Activated CD4-positive, CD25-positive, alpha-beta regulatory T cell treated with anti-CD3 and anti-CD28 coated beads, Interleukin-2, amount 50 U/mL, for 72 hours (primary cell): ENCODE measurements at places on chromosomes 6 and 20.
A peak's percentile ranks its signal among the peaks of the same experiment; 100 is the strongest.

DNA sequence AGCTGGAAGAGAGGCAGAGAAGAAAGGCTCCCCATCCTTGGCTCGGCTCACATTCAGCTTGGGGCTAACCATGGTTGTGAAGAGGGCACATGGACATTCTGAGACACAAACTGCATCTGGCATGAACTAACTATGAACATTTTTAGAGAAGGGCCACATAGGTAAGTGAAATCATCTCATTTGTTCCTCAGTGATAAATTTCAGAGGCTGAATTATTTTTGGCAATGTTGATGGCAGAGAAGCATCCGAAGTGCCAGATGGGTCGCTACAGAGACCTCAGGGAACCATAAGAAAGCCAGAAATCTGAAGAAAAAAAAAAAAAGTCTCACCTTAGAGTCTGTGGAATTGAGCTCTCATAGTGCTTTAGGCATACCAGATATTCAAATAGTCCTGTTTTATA, 49.2 kb upstream of the FABP7 start:
- no peak for DNase-seq

GRCh38 chr6:25010902-25011625, 75.3 kb upstream of the RIPOR2 start:
- no peak for DNase-seq

DNA sequence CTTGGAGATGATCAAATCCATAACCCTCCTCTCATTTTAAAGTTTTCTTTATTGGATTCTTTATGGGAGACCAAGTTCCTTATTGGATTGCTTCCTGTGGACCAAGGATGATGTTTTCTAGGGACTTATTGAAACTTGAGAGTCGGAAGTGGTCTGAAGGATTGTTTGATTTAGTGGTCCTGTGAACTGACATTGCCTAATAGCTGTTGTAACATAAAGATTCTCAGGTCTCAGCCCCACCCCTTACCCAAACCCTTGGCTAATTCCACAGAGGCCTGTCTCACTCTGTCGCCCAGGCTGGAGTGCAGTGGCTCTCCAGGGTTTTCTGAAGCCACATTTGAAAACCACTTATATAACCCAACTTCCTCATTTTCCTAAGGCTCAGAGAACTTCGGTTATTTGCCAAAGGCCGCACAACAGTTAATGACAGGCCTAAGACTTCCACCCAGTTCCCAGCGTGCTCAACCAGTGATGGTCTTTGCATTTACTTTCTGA, 77.0 kb downstream of the ATXN1 start:
- DNase-seq: no peak

GRCh38 chr20:37990571-37991151, 42.6 kb downstream of the TTI1 start:
- DNase-seq: peak; percentile 54
